ENCODE measurements at places on chromosomes 16 and 17.

GRCh38 chr17:163514-164098 lies 17.8 kb downstream of the DOC2B start:
- H3K27me3 ChIP-seq: no peaks in the 10 kb centered on the region
- H3K4me1 ChIP-seq: no peaks in the 10 kb centered on the region
- H3K27ac ChIP-seq: no peak overlapping the region
- no peaks in the 10 kb centered on the region for H3K36me3 ChIP-seq
- no peak overlapping the region for H3K4me3 ChIP-seq
- DNase-seq: no peak

GRCh38 chr16:2385190-2385836 lies 43.9 kb upstream of the CCNF start:
- DNase-seq: no peak
- no peaks in the 10 kb centered on the region for H3K36me3 ChIP-seq
- H3K4me1 ChIP-seq: no peaks in the 10 kb centered on the region
- no peak overlapping the region for H3K4me3 ChIP-seq
- H3K27me3 ChIP-seq: no peaks in the 10 kb centered on the region
- no peak overlapping the region for H3K27ac ChIP-seq

GRCh38 chr16:30147843-30148510 lies 25.0 kb upstream of the MAPK3 start:
- H3K27me3 ChIP-seq: no peaks in the 10 kb centered on the region
- no peaks in the 10 kb centered on the region for H3K36me3 ChIP-seq
- no peak for DNase-seq
- H3K4me3 ChIP-seq: no peak overlapping the region
- H3K27ac ChIP-seq: no peak overlapping the region

GRCh38 chr16:78443542-78444364 lies 344.3 kb downstream of the WWOX start:
- no peak overlapping the region for H3K27ac ChIP-seq
- DNase-seq: no peak
- H3K27me3 ChIP-seq: no peaks in the 10 kb centered on the region
- no peak overlapping the region for H3K4me3 ChIP-seq

- no peak overlapping the region for H3K4me3 ChIP-seq
- DNase-seq: no peak
- H3K36me3 ChIP-seq: no peaks in the 10 kb centered on the region
- no peak overlapping the region for H3K27ac ChIP-seq
- peaks cover 7% of the 10 kb centered on the region for H3K4me1 ChIP-seq
These were observed 12.5 kb downstream of the ABCC3 start for GRCh38 chr17:50647187-50647586.

DNA sequence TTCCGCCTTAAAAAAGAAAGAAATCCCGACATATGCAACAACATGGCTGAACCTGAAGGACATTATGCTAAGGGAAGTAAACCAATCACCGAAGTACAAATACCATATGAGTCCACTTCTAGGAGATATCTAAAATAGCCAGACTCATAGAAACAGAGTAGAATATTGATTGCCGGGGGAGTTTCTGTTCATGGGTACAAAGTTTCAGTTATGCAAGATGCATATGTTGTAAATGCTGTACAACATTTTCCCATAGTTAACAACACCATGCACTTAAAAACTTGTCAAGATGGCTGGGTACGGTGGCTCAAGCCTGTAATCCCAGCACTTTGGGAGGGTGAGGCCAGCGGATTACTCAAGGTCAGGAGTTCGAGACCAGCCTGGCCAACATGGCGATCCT lies 251.5 kb upstream of the EEF2KMT start:
- no peak overlapping the region for H3K27ac ChIP-seq
- no peaks in the 10 kb centered on the region for H3K27me3 ChIP-seq
- no peak for DNase-seq
- H3K36me3 ChIP-seq: no peaks in the 10 kb centered on the region
- no peaks in the 10 kb centered on the region for H3K4me1 ChIP-seq

DNA sequence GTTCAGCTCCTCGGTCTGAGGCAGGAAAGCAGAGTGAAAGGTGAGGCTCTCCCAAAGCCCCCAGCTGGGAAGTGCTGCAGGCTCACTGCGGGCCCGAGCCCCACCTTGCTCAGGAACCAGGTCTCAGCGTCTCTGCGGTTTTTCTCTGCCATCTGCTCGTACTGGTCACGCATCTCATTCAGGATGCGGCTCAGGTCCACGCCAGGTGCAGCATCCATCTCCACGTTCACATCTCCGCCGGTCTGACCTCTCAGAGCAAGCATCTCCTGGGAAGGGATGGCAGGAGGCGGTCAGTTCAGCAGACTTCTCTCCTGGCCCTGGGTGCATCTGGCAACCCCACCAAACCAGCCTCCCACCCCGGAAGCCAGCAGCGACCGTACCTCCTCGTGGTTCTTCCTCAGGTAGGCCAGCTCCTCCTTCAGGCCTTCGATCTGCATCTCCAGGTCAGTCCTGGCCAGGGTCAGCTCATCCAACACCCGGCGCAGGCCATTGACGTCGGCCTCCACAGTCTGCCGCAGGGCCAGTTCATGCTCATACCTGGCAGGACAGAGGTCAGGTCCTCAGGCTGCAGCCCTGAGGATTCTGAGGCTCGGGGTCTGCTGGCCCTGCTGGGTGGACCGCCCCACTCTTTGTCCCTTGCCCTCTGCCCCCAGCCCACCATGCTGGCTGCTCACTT lies 1.5 kb downstream of the KRT16 start:
- H3K4me3 ChIP-seq: peak overlapping the region; percentile 26
- no peaks in the 10 kb centered on the region for H3K36me3 ChIP-seq
- DNase-seq: no peak

GRCh38 chr17:63647065-63647725 lies 25.0 kb downstream of the MAP3K3 start:
- H3K27ac ChIP-seq: no peak overlapping the region
- H3K36me3 ChIP-seq: no peaks in the 10 kb centered on the region
- DNase-seq: no peak
- peaks cover 5% of the 10 kb centered on the region for H3K4me1 ChIP-seq

- H3K4me1 ChIP-seq: peaks cover 5% of the 10 kb centered on the region
- H3K4me3 ChIP-seq: no peak overlapping the region
- H3K27ac ChIP-seq: no peak overlapping the region
- peaks cover 36% of the 10 kb centered on the region for H3K27me3 ChIP-seq
- DNase-seq: no peak
- H3K36me3 ChIP-seq: no peaks in the 10 kb centered on the region
These were observed 25.4 kb upstream of the NSRP1 start for GRCh38 chr17:30091121-30091670.

DNA sequence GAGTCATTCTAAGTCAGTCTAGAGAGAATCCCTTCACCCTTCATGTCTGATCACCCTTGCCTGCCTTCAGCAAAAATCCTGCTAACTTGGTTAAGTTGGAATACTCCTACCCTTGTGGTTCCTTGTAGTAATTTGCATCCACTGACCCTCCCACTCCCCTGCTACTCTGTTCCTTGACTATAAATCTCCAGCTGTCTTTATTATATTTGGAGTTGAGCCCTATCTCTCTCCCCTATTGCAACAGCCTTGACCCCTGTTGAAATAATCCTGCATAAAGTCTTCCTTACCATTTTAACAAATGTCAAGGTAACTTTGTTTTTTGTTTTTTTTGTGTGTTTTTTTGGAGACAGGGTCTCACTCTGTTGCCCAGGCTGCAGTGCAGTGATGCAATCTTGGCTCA lies 590.1 kb downstream of the WWOX start:
- no peaks in the 10 kb centered on the region for H3K27me3 ChIP-seq

- H3K27me3 ChIP-seq: no peaks in the 10 kb centered on the region
- no peak for DNase-seq
- peaks cover 26% of the 10 kb centered on the region for H3K4me1 ChIP-seq
- H3K27ac ChIP-seq: no peak overlapping the region
These were observed 9.5 kb downstream of the EXOC7 start for GRCh38 chr17:76094046-76094445.

- no peak overlapping the region for H3K4me3 ChIP-seq
- H3K4me1 ChIP-seq: peaks cover 3% of the 10 kb centered on the region
- no peaks in the 10 kb centered on the region for H3K27me3 ChIP-seq
These were observed 17.5 kb downstream of the ABHD15 start for GRCh38 chr17:29549177-29549923.

DNA sequence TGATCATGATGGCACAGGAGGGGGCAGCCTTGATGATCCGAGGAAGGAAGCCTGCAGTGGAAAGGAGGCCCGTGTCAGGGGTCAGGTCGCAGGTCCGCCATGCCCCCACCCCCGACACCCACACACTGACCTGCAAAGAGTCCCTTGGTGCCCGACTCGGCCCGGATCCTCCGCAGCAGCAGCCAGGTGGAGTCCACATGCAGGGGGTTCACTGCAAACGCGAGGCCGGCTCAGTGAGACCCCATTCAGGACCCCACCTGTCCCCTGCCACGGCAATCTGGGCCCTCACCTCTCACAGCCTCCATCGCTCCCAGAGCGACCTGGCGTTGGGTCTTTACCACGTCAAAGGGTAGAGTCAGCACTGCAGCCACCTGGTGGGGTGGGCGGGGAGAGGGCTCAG lies 4.6 kb downstream of the SLC25A39 start:
- H3K27me3 ChIP-seq: peaks cover 10% of the 10 kb centered on the region
- H3K36me3 ChIP-seq: peaks cover 32% of the 10 kb centered on the region
- no peak overlapping the region for H3K27ac ChIP-seq
- H3K4me1 ChIP-seq: peaks cover 41% of the 10 kb centered on the region
- no peak overlapping the region for H3K4me3 ChIP-seq
- DNase-seq: no peak

DNA sequence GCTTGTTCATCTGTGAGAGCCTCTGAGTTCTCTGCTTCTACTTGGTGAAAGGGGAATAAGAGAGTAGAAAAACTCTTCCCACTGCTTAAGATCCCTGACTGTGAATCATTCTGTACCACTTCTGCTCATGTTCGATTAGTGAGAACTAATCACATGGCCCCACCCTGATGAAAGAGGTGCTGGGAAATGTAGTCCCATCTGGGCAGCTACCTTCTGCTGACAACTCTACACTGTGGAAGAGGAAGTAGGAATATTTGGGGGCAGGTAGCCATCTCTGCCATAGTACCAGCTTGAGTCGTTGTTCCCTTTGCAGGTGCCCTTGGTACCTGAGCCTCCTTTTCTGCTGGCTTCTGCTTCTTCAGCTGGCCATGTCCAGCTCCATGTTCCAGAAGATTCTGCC lies 29.9 kb downstream of the NKD1 start:
- no peaks in the 10 kb centered on the region for H3K27me3 ChIP-seq
- H3K4me3 ChIP-seq: no peak overlapping the region
- DNase-seq: no peak
- peaks cover 15% of the 10 kb centered on the region for H3K4me1 ChIP-seq
- H3K27ac ChIP-seq: no peak overlapping the region

DNA sequence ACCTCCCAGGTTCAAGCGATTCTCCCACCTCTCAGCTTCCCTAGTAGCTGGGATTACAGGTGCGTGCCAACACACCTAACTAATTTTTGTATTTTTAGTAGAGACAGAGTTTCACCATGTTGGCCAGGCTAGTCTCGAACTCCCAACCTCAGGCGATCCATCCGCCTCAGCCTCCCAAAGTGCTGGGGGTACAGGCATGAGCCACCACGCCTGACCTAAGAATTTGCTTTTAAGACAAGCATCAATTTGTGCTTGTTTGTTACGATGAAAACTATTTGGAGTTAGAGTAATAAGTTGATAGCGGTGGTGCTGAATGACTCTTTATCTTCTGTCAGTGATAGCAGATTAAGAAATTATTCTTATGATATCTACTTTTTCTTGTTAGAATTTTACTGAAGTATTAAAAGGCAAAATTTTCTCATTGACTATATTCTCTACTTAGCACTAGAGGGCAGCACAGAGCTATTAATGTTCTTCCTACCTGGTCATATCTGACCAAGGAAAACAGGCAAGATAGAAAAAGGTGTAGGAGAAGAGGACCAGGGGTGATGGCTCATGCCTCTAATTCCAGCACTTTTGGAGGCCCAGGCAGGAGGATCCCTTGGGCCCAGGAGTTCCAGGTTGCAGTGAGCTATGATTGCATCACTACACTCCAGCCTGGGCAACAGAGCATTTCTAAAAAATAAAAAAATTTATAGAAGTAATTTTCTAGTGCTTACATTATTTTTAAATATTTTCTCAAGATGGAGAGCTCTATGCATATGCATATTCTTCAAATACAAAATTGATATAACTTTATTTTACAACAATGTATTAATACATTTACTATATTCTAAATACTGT lies 24.5 kb downstream of the STXBP4 start:
- DNase-seq: no peak
- H3K27ac ChIP-seq: no peak overlapping the region
- H3K36me3 ChIP-seq: no peaks in the 10 kb centered on the region
- H3K4me1 ChIP-seq: no peaks in the 10 kb centered on the region
- H3K4me3 ChIP-seq: no peak overlapping the region
- no peaks in the 10 kb centered on the region for H3K27me3 ChIP-seq

DNA sequence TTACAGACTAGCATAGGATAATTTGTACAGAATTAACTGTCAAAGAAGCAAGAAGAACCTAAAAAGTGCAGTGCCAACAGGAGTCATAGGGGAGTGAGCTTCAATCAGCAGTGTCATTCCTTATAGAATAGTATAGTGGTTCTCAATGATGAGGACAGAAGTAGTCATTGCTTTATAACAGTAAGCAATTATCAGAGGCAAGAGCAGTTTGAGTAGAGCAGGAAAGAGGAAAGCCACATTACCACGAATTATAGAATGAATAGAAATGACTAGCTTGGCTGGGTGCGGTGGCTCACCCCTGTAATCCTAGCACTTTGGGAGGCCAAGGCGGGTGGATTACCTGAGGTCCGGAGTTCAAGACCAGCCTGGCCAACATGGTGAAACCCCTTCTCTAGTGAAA lies 209.7 kb upstream of the TBX2 start:
- no peaks in the 10 kb centered on the region for H3K4me1 ChIP-seq
- no peak overlapping the region for H3K27ac ChIP-seq

DNA sequence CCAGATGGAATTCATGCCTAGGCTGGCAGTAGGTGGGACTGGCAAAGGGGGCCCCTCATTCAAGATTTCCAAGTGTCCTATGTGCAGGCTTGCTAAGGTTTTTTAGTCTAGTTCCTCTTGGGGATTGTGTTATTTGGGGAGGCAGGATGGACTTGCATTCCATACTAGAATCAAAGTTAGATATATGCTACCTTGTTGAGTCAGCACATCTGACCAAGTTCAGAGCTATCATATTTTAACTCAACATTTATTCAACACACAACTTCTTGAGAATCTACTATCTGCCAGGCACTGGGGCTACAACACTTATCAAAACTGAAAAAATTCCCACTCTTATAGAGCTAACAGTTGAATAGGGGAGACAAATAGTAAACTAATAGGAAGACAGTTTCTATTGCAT lies 6.7 kb downstream of the GP2 start:
- no peak overlapping the region for H3K27ac ChIP-seq
- H3K4me1 ChIP-seq: no peaks in the 10 kb centered on the region
- DNase-seq: no peak
- H3K36me3 ChIP-seq: no peaks in the 10 kb centered on the region
- H3K4me3 ChIP-seq: no peak overlapping the region
- peaks cover 20% of the 10 kb centered on the region for H3K27me3 ChIP-seq

- DNase-seq: no peak
- H3K4me1 ChIP-seq: peaks cover 59% of the 10 kb centered on the region
- no peaks in the 10 kb centered on the region for H3K36me3 ChIP-seq
- H3K4me3 ChIP-seq: no peak overlapping the region
These were observed 7.6 kb downstream of the SLC25A10 start for GRCh38 chr17:81719410-81720266.

- no peaks in the 10 kb centered on the region for H3K36me3 ChIP-seq
- peaks cover 43% of the 10 kb centered on the region for H3K4me1 ChIP-seq
- DNase-seq: no peak
- H3K27ac ChIP-seq: peak overlapping the region; percentile 38
These were observed 103.8 kb downstream of the YPEL2 start for GRCh38 chr17:59435238-59435637.

- H3K36me3 ChIP-seq: peaks cover 18% of the 10 kb centered on the region
- DNase-seq: no peak
- no peaks in the 10 kb centered on the region for H3K4me1 ChIP-seq
- no peaks in the 10 kb centered on the region for H3K27me3 ChIP-seq
- no peak overlapping the region for H3K4me3 ChIP-seq
These were observed 32.4 kb downstream of the RAB11FIP3 start for GRCh38 chr16:457732-458400.

Measured in esophagus squamous epithelium (tissue), 5 donors.